NCI-H774 (cell line): ENCODE measurements at places on chromosomes 7 and 10.

- DNase-seq, result no peak
These were observed 69.2 kb upstream of the ADGRA1 start for GRCh38 chr10:133018491-133018890.

DNA sequence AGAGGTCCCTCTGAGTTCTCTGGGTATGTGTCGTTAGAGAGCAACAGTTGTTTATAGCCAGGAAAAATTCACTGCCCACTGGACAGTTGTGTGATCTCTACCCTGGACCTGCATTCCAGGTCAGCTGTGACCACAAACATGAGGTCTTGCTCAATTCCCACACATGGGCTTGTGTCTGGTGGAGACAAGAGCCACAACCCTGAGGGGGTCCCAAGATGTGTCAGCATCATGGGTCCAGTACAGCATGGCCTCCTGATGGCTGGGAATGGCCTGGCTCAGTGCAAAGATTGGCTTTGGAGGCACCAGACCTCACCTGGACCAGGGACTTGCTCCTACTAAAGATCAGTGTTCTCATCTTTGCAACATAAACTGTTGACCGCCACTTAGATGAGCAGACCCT lies 751.6 kb downstream of the GRID1 start:
- no peak for DNase-seq

GRCh38 chr10:52853704-52854103 lies 81.1 kb upstream of the MBL2 start:
- no peak for DNase-seq

DNA sequence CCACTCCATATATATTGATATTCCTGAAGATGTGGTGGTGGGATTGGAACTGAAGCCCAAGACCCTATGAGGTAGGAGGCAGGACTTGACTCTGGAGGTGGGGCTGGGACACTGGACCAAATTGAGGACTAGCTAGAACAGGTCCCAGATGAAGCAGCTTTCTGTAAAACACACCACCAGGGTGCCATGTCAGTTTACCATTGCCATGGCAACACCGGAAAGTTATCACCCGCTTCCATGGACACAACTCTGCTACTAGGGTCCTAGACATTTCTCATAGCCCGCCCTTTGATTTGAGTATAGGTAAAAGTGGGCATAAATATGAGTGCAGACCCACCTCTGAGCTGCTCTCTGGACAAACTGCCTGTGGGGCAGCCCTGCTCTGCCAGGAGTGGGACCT lies 490.5 kb upstream of the PFKP start:
- no peak for DNase-seq

- no peak for DNase-seq
These were observed 32.1 kb upstream of the ADO start for GRCh38 chr10:62772186-62772974.

- peak; percentile 72 for DNase-seq
These were observed 281.1 kb downstream of the ELFN1 start for GRCh38 chr7:1951159-1951536.

- no peak for DNase-seq
These were observed 629.0 kb downstream of the CCSER2 start for GRCh38 chr10:84957427-84957826.

- no peak for DNase-seq
These were observed 210.6 kb downstream of the TNS3 start for GRCh38 chr7:47371317-47371716.

DNA sequence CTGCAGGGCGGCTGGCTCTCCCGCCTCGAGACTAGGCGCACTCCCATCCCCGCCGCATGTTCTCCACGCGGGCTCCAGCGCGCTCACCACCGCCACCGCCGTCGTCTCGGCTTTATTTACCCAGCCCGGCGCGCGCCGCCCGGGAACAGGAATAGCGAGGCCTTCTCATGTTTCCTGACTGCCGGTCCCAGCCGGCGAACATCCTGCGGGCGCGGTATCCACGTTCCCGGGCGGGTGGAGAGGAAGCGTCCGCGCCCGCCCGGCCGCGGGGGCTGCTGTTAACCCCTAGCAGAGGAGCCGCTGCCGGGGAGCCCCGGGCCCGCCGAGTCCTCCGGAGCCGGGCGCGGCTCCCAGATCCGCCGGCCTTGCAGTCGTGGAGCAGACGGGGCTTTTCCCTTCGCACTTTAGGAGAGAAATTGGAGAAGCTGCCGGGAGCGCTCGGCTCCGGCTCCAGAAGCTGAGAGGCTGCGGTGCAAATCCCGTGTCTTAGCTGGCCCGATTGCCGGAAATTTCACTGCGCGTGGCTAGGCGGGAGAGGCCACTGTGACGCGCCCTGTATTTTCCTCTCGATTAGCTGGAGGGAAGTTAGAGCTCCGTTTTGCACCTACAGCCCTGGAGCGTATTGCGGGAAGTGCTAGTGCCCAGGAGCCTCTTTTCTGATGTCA lies at the start of gene MKX:
Gene MKX, minus strand, starts transcription at position 88 of the 665 bp plus-strand sequence. CDS start 2,404 bp downstream, outside the sequence.
- DNase-seq, result no peak

- DNase-seq, result no peak
These were observed 278.9 kb downstream of the GRID1 start for GRCh38 chr10:86087716-86088115.

GRCh38 chr10:71124921-71125748 lies 87.2 kb upstream of the UNC5B start:
- peak; percentile 22 for DNase-seq

- DNase-seq, result no peak
These were observed 12.4 kb upstream of the SAMD8 start for GRCh38 chr10:75098902-75099673.

GRCh38 chr10:393106-393745 lies 258.0 kb downstream of the ZMYND11 start:
- no peak for DNase-seq

- no peak for DNase-seq
These were observed 100.2 kb downstream of the GNAT3 start for GRCh38 chr7:80411621-80412020.

DNA sequence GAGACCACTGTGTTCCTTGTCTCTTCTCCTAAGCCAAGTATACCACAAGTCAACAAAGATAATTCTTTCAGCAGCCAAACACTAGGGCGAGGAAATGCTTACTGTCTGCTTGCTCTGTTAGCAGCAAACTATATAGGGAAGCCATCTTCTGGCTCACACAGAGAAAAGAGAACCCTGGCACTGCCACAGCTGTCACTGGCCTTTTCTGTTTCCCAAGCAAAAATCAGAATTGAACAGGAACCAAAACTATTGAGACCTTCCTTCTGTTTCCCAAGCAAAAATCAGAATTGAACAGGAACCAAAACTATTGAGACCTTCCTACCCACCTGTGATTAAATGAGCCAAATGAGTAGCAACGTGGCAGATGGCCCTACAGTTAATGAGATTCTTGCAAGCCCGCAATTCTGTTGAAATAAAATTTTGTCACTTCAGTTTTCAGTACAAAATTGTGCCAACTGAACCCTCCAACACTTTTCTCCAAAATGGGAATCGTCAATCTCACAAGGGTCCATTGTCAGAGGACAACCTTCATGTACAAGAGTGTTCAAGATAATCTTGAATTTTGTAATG lies 54.5 kb downstream of the LRRTM3 start:
- DNase-seq, result no peak

DNA sequence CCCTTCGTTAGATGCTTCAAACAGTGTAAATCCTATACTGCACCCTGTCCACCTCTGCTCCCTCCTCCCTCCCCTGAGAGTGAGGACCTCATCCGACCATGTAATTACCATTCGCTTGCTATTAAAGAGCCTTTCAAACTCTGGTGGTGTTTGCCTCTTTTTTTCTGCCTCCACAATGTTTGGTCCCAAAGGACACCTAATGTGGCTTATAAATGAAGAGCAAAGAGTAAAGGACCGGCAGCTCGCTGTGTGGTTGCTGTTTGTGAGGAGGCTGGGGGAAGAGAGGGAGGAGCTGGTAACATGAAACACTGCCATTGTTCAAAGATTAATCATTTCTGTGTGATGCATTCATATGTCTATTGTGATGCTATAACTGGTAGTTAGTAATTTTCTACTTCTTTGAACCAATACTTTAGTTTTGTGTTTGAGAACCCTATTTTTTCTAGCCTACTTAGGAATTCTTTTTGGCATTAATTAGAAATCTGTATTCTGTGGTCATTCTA lies 27.9 kb downstream of the MTURN start:
- no peak for DNase-seq

- DNase-seq, result no peak
These were observed 62.8 kb downstream of the ADARB2 start for GRCh38 chr10:1674501-1674900.

DNA sequence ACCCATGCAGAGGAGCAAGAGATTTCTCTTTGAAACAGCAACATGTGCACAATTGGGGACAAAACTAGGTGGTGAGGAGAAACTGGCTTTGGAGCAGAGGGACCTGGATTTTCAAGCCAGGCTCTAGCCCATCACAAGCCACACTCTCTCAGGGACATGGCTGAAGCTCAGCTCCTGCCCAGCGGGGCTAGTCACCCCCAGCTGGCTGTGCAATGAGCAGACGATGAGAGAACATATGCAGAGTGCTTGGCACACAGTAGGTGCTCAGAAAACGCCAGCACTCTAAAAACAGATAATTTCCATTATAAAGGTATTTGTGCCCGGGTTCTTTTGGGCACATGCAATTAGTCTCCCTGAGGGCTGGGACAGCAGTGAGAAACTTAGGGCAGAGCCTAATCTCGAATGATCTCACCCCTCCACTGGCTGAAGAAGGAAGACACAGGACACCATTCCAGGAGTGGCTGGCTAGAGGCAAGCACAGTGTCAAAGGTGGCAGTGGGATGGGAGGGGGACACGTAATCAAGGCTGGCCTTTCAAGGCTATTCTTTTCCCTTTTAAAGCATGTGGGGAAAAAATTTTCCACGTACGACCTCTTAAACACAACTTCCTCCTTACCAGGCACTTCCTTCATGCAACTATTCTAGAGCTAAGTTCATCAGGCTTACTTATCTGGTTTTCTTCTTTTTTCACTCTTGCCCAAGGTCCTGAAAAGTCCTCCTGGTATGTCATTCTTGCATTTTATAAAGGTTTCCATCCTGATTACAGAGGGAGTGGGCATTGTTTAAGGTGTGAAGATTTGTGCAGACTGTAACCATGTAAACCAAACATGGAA lies 15.1 kb downstream of the FAM53B start:
- no peak for DNase-seq

GRCh38 chr7:21912305-21912704 lies 33.4 kb downstream of the CDCA7L start:
- no peak for DNase-seq

- DNase-seq, result no peak
These were observed 51.9 kb upstream of the GNAT3 start for GRCh38 chr7:80563561-80564327.

- DNase-seq, result no peak
These were observed 17.8 kb upstream of the SLC16A12 start for GRCh38 chr10:89553064-89553734.
